ENCODE measurements at places on chromosomes 4 and X.

GRCh38 chr4:96343836-96344235 is 503.9 kb downstream of the PDHA2 start:
- DNase-seq, result no peak

- no peak for DNase-seq
These were observed 107.9 kb downstream of the PDGFRA start for GRCh38 chr4:54337009-54337408.

DNA sequence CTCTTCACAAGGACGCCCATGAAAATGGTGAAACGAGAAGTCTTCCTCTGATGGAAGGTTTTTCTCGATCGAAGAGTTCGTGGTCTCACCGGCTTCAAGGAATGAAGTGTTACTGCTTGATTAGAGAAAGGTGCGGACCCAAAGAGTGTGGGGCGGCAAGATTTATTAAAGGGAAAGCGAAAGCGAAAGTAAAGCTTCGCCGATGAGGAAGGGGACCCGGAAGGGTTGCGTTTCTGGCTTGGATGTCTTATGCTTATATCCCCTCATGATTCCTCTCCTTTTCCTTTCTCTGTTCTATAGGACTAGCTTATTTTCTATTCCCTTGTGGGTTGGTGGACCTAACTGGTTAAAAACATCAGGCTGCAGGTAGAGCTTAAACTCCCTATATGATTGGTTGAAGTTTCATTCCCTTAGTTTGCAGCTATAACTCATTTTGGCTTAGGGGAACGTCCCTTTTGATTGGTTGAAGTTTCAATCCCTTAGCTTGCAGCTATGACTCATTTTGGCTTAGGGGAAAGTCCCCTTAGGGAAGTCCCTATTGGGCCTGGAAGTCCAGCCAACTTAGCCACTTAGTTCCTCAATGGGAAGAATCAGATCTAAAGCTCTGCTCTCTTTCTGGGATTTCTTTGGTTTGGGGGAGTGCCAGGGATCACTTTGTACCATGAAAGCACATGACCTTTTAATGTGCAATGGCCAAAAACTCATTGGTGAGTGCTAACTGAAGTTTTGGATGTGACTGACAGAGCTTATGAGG is 1025.0 kb upstream of the PCDH10 start:
- no peak for DNase-seq

DNA sequence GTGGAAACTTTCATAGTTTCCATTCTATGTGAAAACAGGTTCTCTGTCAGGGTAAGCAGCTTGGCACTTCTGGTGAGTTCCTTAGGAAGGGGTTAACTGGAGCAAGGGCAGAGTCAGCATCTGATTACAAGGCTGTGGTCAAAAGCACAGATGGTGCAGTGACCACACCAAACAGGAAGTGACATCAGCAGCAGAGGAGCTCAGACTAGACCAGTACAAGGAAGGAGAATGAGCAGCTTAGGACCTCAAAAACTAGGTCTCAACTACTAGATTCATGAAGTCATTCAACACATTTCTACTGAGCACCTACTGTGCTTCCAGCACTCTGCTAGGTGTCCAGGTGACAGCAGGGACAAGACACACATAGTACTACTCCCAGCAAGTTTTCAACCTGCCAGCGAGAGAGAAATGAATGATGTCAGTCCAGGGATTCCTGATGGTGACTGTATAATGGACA is 130.2 kb downstream of the AMELX start:
- DNase-seq, result no peak

GRCh38 chr4:97892592-97893266 is 250.5 kb downstream of the STPG2 start:
- DNase-seq, result no peak

GRCh38 chr4:108884596-108884995 is 121.7 kb upstream of the ETNPPL start:
- no peak for DNase-seq
